Stimulated activated CD4-positive, alpha-beta T cell treated with anti-CD3 and anti-CD28 coated beads, Interleukin-12 subunit alpha, Interleukin-12 subunit beta, amount 100 ng/mL, for 24 hours (primary cell): ENCODE measurements at places on chromosomes 7 and 10.

DNA sequence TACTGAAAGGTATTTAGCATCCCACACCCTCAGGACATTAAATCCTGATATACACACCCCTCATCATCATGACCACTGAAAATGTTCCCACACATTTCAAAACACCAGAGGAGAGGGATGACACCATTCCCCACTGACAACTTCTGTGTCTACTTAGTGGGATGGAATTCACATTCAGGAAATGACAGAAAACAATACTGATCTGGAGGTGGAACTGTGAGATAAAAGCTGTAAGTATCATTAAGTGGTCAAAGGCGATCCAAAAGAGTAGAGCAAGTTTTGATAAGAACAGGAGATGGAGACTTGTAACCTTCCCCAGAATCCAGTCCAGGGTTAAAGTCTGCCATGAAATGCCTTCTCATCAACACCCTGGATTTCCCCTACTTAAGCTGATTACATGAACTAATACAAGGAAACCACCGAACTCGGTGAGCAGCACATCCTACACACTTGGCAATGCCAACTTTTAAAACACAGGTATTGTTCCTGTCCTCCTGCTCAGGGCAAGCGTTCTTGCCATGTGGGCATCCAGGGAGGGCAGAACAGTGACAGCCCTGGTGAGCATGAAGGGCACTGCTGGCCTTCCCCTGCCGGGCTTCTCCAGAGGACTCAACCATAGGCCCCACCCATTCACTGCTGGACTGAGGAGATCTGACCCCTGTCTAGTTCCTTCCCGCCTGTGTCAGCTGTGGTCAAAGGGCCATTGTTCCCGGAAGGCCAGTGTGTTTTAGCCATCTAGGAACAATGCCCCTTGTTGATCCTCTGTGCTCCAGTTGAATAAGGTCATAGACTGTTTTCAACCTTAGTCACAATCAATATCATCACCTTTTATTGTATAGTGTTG lies 85.0 kb downstream of the SGMS1 start:
- DNase-seq, result no peak

GRCh38 chr7:148260599-148260998 lies 330.0 kb upstream of the C7orf33 start:
- no peak for DNase-seq

DNA sequence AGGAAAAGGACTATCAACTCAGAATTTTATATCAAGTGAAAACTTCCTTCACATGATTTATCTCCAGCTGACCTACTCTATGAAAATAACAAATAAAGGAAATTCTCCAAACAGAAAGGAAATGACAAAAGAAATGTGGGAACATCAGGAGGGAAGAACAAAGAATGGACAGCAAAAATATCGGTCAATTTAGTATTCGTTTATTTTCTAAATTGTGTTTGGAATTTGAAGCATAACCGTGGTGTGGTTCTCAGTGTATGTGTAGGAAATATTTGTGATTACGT lies 8.7 kb downstream of the WDR37 start:
- no peak for DNase-seq

DNA sequence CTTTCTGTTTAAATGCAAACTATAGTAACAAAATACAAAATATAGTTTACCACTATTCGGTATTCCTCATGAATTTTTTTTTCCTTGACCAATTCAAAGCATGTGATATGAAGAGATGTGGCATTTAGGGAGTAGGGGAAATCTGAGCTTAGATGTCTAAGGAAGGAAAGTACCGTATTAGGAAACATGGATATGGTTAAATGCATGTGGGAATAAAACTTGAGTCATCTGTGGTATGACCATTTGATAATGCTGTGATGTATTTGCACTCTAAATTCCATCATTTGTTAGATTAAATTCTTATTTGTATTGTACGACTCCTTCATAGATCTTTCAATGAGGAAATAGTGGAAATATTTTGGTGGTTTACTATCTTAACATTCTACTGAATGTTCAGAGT lies 19.7 kb downstream of the AHR start:
- no peak for DNase-seq

DNA sequence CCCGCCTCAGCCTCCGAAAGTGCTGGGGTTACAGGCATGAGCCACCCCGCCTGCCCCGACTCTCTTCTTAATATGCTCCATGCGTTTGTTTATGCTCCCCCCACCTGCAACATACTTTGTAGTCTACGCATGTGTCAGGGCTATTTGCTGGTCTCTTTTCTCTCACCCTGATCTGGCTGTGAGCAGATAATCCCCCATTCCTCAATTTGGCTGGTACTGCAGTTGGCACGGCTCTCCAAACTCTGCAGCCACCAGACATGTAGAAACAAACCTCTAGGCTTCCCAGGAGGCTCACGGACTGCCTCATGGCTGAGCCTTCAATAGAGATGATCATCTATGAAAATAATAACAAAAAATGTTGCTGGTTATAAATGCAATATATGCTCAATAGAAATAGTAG lies 540.3 kb upstream of the GALNT17 start:
- DNase-seq, result no peak

- DNase-seq, result no peak
Measured at GRCh38 chr10:124534231-124534798, 72.7 kb downstream of the LHPP start.

DNA sequence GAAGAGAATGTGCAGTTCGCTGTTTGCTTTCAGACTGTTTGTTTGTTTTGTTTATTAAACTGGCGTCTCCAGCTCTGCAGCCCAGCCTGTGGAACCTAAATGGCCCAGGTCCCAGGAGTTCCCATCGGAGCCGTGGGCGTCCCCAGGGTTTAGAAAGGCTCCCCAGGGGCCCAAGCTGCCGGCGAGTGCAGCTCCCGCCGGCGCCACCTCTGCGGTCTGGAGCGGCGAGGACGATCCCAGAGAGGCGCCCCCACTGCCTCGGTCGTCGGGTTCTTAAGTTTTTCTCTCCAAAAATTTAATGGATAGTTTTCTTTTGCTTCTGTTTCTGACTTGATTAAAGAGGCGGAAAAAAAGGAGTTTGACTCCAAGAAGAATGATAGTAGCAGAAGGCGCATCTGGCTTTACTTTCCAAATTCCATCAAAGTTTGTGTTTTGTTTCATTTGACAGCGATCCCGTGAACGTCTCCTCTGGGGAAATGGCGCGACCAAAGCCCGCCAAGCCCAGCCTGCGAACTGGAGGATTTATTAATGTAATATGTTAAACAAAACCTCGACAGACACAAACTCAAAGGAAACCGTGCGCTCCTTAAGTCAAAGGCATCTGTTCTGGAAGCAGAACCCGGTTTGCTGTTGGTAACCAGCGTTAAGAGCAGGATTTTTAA lies 718 bp upstream of the FZD1 start:
- DNase-seq, result no peak

- no peak for DNase-seq
Measured at GRCh38 chr10:47013507-47014154, 102.4 kb downstream of the PTPN20 start.

DNA sequence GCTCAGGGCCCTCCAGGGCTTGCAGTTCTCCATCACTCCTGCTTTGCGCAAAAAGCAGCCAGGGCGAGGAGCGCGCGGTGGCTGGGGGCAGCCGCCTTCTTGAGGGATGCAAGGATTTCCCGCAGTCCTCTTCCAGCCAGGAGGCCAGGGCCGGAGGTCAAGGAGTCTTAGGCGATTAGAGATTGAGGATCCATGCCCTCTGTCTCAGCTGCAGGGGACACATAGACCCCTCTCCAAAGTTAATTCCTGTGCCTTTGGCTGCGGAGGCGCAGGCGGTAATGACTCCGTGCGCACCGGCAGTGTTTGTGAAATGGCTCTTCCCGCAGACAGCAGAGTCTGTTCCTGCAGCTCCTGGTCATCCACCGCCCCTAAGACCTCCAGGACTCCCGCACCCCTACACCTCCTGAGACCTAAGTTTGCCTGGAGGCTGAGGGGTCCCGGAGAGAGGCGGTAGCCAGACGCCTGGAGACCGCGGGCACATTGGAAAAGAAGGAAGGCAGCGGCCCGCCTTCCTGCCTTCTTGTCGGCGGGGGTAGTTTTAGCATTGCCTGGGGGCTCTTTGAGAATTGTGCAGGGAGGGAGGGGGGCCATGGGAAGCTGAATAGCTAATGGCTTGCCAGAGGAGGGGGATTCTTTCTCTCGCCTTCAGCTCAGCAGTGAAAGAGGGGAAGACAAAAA lies 3.3 kb upstream of the NEUROG3 start:
- no peak for DNase-seq

DNA sequence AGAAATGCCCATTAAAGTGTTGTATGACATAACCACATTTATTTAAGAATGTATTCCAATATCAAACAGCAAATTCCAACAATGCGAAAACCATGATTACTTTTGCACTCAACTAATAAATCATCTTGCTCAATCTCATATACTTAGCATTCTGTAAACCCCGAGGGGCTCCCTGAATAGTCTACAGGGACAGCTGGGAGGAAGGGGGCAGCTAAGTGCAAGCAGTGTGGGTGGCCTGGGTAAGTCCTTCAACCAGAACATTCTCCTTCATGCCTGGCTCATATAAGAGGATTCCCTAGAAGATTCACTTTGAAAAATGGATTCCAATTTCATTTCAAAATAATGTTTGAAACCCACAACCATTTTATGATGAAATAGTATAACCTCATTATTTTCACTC lies 355.5 kb downstream of the CDC14C start:
- no peak for DNase-seq

DNA sequence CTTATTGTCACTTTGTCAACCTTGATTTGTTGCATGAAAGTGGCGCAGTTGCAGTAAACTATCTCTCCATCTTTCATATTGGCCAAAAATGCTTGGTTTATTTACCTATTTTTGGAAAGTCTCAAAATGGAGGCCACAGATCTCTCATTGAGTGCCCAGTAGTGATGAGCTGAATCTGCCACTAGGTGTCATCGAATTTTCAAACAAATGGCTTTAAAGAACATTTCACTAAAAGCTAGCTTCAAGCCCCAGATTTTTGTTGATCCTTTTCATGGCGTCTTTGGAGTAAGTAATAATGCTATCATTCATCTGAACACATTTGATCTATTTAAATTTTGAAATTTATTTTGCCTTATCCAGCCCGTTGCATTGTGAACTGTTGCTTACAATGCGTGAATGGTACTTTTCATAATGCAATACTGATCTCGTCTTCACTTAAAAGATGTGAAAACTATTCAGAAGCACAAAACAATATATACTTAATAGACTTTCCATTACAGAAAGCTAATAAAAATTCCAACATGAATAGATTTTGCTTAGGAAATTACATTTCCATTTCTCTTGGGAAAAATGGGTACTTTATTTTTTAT lies 236.2 kb downstream of the DNAJB9 start:
- no peak for DNase-seq

GRCh38 chr10:15043674-15044073 lies at the start of gene OLAH:
OLAH (plus strand) TSS chr10:15043943; CDS start chr10:15047289, 3,346 bp downstream.
- DNase-seq, result no peak

GRCh38 chr7:120665068-120665467 lies 192.9 kb downstream of the TSPAN12 start:
- DNase-seq, result no peak

- no peak for DNase-seq
Measured at GRCh38 chr10:120016906-120017305, 124.4 kb downstream of the SEC23IP start.

DNA sequence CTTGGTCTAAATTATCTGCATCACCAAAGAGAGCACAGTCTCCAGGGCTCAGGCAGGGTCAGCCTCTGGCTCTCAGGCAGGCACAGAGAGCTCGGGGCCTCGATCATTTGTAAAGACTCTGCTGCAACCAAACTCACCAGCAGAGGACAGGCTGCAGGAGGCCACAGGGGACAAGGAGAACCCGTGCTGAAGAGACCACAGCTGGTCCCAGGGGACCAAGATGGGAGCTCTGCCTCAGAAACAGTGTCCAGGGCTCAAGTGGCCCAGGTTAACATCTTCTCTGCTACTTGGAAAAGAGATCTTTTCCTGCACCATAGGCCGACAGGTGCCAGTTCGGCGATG lies 543.2 kb downstream of the PTPRN2 start:
- no peak for DNase-seq

GRCh38 chr7:114415064-114415989 lies 712 bp downstream of the FOXP2 start:
- DNase-seq, result no peak

DNA sequence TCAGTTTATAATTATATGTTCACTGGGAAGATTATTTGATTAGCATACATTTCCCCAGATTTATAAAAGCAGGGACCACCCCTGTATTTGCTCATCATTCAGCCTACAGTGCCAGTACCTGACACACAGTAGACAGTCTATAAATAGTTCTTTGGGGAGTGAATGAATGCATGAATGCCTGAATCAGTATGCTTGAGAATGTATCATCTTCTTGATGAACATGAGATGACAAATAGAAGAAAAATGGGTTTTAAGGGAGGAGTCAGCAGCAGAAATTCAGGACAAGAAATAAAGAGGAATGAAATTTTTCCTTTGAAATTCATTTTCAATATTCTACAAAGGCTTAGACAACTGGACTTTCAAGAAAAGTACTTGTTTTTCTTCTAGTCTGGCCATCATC lies 295.8 kb upstream of the LRRTM3 start:
- no peak for DNase-seq

GRCh38 chr7:35725280-35725680 lies 30.3 kb upstream of the HERPUD2 start:
- no peak for DNase-seq

GRCh38 chr10:87931836-87932230 lies 68.4 kb downstream of the PTEN start:
- DNase-seq, result no peak

- DNase-seq, result no peak
Measured at GRCh38 chr7:101021703-101022102, 1.8 kb downstream of the MUC17 start.

- no peak for DNase-seq
Measured at GRCh38 chr7:51304729-51305128, 11.9 kb downstream of the COBL start.

DNA sequence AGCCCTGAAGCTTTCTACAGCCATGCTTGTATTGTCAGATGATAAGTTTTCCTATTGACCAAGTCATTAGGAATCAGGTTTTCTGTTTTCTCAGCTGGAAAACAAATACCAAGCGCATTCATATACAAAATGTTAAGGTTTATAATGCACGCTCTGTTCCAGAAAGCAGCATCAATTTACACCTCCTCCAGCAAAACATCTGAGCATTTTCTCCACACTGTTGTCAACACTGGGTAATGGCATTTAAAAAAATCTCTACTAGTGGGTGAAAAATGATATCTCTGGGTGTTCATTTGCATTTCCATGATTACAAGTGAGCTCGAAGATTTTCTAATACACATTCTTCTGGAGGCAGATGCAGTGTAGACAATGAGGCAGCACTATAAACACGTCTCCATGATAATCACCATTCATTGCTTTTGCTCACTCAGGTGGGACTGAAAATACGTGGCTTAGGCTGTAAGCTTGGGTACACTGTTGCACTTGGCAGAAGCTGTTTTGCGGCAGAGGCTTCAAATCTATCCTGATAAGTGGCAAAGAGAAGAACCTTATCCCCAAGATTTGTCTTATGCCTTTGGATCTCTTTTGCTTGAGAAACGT lies 114.8 kb upstream of the PLPP4 start:
- DNase-seq, result no peak

- no peak for DNase-seq
Measured at GRCh38 chr7:95469187-95469586, 16.6 kb upstream of the ASB4 start.

- DNase-seq, result no peak
Measured at GRCh38 chr10:127195041-127195506, 1.3 kb downstream of the INSYN2A start.

GRCh38 chr7:151837285-151838042 lies 39.5 kb downstream of the PRKAG2 start:
- DNase-seq, result no peak
